ENCODE measurements at places on chromosomes 1 and 21.

GRCh38 chr1:53375440-53375839 is 47.6 kb upstream of the LRP8 start:
- no peak for DNase-seq

DNA sequence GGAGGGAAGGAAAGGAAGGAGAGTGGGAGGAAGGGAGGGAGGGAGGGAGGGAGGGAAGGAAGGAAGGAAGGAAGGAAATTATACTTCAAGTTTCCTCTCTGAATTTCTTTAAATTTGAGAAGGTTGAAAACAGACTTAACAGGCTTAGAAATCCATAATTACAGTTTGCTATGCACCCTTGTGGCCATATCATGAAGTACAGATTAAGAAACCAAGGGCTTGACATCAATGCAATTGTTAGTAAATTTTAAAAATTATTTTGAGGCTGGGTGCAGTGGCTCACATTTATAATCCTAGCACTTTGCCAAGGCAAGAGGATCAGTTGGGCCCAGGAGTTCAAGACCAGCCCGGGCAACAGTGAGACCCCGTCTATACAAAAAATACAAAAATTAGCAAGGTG is 14.4 kb downstream of the ANP32E start:
- no peak for DNase-seq

DNA sequence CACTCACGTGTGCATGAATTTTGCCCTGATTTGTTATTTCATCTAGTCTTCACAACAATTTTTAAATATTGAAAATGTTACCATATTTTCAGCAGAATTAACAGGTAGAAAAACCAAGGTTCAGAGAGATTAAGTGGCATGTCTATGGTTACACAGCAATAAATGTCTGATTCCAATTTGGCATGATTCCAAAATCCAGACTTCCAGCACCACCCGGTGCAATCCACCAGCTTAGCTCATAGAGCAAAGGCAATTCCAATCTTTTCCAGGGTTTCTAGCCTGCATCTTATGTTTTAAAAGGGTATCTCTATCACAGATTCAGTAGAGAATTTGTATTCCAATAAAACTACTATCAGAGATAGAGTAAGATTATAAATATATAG is 161.8 kb downstream of the TPR start:
- no peak for DNase-seq

GRCh38 chr1:47233186-47233585 is 1.2 kb upstream of the TAL1 start:
- DNase-seq, result no peak

- peak; percentile 10 for DNase-seq
These were observed 2.7 kb downstream of the SERPINC1 start for GRCh38 chr1:173914366-173914871.

DNA sequence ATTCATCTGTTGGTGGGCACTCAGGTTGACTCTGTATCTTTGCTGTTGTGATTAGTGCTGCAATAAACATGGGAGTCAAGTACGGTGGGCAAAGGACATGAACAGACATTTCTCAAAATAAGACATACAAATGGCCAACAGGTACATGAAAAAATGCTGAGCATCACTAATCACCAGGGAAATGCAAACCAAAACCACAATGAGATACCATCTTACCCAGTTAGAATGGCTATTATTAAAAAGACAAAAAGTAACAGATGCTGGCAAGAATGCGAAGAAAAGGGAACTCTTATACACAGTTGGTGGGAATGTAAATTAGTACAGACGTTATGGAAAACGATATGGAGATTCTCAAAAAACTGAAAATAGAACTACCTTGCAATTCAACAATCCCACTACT is 98.9 kb downstream of the TMEM53 start:
- no peak for DNase-seq

DNA sequence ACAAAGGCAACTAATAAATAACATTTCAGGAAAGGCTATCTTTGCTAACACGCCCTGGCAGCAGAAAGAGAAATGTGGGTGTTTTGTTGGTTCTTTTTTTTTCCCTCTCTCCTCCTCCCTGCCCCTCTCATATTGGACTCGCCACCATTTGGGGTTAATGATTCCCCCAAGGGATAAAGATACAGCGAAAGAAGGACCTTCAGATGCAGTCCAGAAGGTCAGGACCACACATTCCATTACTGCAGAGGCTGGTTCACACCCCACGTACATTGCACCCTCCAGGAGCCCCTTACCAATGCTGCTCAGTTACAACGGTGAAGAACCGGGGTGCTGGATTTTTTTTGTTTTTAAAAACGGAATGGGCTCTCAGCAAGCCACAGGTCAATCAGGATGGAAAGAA is 156.9 kb upstream of the TIAM1 start:
- DNase-seq, result no peak

DNA sequence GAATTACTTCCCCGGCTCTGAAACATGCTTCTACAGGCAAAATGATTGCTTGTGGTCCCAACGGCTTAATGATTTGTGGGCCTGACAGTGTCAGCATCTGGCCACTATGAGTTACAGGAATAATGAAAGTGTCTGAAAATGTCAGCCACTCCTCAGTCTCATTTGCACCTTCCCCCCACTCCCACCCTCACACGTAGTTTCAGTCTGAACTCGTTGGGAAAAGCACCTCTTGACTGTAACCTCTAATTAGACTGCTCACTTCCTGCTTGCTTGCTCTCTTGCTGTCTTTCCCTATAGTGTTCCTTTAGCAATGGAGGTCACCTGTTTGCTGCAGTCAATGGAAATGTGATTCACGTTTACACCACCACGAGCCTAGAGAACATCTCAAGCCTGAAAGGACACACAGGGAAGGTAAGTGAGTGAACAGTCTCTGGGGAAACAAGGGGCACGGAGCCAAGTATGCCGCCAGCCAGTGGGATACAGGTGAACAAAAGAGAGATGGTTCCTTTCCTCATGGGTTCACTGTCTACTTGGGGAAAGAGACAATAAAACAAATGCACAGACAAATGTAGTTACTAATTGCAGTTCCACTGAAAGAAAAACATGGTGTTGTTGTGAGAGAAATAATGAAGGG is 27.1 kb downstream of the CFAP57 start:
- DNase-seq, result no peak

GRCh38 chr1:243325305-243325890 is 69.6 kb downstream of the SDCCAG8 start:
- peak; percentile 36 for DNase-seq

GRCh38 chr1:35175098-35175576 is 17.8 kb downstream of the SFPQ start:
- DNase-seq, result no peak

- peak; percentile 65 for DNase-seq
These were observed 34.3 kb upstream of the ECE1 start for GRCh38 chr1:21324368-21325141.

GRCh38 chr1:170030212-170030611 is 44.3 kb downstream of the KIFAP3 start:
- DNase-seq, result no peak

DNA sequence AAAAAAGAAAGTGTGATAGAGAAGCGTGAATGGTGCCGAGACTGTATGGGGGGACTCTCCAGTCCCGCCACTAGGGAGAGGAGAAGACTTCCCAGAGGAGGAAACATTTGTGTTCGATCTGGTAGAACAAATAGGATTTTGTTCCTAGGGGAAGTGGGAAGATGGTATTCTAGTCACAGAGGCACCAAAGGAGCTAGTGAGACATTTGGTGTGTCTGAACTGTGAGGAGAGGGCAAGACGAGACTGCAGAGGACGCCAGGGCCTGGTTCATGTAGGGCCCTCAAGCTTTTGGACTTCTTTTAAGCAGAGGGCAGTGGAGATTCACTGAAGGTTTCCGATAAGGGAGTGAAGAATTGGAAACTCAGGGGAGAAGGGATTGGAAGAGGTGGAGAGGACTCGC is 2.9 kb downstream of the BTBD19 start:
- no peak for DNase-seq

GRCh38 chr1:17873007-17873675 is 118.0 kb downstream of the ACTL8 start:
- DNase-seq, result no peak

GRCh38 chr1:48761986-48762385 is 14.7 kb downstream of the BEND5 start:
- DNase-seq, result no peak

DNA sequence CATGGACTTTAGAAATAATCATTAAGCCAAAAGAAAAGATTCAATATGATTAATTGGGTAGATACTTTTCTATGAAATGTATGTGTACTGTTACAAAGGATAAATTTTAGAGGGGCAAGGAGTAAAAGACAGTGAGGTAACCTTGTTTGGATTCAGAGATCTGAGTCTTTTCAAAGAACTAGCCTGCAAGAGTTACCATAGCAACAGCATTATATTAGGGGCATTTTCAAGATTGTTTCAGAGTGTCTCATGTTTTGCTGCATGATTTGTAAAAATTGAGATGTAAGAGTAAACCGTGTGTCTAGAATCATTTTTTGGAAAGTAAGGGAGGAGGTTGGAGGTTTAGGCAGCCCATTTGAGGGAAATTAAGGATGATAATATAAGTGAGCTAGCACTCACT is 70.6 kb upstream of the KIAA1614 start:
- DNase-seq, result no peak

GRCh38 chr1:109595531-109595930 is 23.9 kb downstream of the GNAT2 start:
- no peak for DNase-seq

DNA sequence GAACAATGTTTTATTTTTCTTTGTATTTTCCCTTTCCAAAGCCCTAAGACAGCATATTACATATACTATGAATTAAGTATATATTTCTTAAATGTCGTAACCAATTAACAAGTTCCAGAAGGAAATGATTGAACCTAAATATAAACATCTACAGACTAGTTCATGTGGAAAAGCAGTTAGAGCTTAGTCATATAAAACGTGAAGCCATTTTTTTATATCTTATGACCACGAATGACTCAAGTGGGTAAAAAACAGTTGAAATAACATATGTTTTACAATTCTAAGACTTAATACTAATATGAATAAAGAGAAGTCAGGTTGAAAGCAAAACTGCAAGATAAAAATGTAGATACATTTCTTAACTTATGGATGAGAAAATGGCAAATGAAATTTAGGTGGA is 307.3 kb downstream of the BRINP3 start:
- DNase-seq, result no peak

DNA sequence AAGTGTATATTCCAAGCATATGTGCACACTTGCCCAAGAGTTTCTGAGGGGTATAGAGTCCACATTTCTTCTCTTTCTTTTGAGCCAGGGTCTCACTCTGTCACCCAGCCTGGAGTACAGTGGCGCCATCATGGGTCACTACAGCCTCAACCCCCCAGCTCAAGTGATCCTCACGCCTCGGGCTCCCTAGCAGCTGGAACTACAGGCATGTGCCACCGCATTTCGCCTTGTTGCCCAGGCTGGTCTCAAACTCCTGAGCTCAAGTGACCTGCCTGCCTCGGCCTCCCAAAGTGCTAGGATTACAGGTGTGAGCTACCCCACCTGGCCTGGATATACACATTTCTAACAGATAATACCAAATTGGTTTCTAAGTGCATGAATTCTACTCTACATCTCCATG is 17.1 kb upstream of the SRP9 start:
- no peak for DNase-seq

All from stimulated activated CD4-positive, alpha-beta T cell treated with anti-CD3 and anti-CD28 coated beads, Interleukin-1b, Interleukin-23, amount 100 ng/mL, for 4 hours (primary cell).